ENCODE measurements at places on chromosomes 4 and X. TPM values are rescaled to one million over a fixed set of nuclear protein-coding genes. Genes with fewer than 3 reads are reported as not detected.

DNA sequence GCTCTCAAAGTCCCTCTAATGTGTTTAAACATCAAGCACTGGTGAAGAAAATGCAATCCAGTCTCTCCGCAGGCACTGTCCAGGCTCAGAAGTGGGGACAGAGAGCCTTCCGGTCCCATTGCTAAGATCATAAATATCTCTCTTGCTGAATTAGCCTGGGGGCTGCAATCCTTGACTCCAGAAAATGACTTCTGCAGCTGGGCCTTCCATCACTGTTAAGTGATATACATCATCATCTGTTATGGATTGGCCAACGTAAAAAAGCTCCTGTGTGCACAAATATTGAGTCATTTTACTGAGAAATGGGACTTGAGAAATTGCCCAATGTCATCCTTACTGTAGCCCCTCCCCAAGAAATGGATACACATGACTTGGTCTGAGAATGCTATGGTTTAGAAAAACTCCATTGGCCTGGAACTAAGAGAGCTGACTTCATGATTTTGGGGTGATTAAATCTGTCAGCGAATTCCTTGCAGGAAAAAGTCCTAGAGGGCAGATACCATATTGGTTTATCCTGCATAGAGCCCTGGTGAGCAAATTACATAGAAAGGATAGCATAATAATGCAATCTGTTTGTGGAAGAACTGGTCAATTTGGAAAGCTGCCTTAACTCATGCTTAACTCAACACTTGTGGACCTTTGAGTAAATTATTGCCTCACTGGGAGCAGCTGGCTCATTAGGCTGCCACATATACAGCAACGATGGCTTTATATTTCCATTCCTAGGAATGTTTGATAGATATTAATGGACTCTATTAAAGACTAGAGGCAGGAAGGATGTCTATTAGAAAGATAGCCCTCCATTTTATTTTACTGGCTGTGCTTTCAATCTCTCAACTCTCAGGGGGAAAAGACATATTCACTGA lies 346.1 kb downstream of the GBA3 start:
- no peak for DNase-seq

DNA sequence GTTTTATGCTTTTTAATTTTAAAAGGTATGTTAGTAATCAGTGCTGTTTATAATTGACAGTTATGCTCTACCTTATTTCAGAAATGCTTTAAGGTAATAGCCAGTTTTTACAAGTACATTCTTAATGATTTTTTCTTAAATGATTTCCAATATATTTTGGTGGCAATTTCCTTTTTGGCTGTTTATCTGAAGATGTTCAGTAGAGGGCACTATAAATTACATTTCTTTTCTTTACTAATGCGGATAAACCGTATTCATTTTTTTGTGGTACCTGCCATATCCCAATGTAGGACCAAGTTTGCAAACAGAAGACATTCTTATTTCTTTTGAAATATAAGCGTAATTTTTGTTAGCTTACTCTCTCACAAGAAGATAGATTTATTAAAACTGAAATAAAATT lies 65.4 kb downstream of the CCKAR start:
- no peak for DNase-seq

GRCh38 chr4:18082236-18082635 lies 60.7 kb upstream of the LCORL start:
- no peak for DNase-seq

GRCh38 chr4:117239434-117239833 lies 154.1 kb upstream of the TRAM1L1 start:
- DNase-seq = no peak

The NXF2B gene
- total RNA-seq = not detected

The KCTD8 gene
- total RNA-seq = not detected

The LRCH2 gene
- total RNA-seq = 2.0 TPM

The ZNF157 gene
- total RNA-seq = not detected

The PCDH11X gene
- total RNA-seq = not detected
